ENCODE measurements at places on chromosomes 7 and 10.

- DNase-seq = no peak
These were observed 332.6 kb upstream of the GHITM start for GRCh38 chr10:83806717-83807116.

- DNase-seq = peak; percentile 35
These were observed at the start of gene PTPRZ1 for GRCh38 chr7:121872831-121873288. Gene PTPRZ1, plus strand, starts transcription at chr7:121873161. Its CDS starts 339 bp downstream, at chr7:121873500.

- DNase-seq = no peak
These were observed 153.2 kb downstream of the NRBF2 start for GRCh38 chr10:63286340-63286739.

- DNase-seq = no peak
These were observed 50.3 kb upstream of the ATP6V0A4 start for GRCh38 chr7:138848056-138848980.

GRCh38 chr10:86023931-86024280, 342.7 kb downstream of the GRID1 start:
- DNase-seq = no peak

- peak; percentile 61 for DNase-seq
These were observed at the start of gene ADARB2 for GRCh38 chr10:1737222-1738061. Gene ADARB2, minus strand, starts transcription at chr10:1737525.

DNA sequence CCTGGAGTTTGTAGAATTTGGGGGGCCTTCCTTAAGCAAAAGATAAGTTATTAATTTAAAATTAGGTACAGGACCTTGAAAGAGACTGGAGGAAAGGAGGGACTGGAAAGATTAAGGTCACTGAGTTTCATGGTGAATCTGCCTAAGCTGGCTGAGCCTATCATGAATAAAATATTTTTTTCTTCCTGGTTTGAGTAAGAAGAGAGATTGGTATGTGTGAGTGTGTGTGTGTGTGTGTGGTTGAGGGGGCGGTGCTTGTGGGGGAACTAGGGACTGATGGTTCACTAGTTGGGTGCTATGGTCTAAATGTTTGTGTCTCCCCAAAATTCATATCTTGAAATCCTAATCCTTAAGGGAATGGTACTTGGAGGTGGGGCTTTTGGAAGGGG, 142.5 kb upstream of the PRKCQ start:
- DNase-seq = no peak

GRCh38 chr10:86964847-86965190, 3.5 kb upstream of the ADIRF start:
- no peak for DNase-seq

DNA sequence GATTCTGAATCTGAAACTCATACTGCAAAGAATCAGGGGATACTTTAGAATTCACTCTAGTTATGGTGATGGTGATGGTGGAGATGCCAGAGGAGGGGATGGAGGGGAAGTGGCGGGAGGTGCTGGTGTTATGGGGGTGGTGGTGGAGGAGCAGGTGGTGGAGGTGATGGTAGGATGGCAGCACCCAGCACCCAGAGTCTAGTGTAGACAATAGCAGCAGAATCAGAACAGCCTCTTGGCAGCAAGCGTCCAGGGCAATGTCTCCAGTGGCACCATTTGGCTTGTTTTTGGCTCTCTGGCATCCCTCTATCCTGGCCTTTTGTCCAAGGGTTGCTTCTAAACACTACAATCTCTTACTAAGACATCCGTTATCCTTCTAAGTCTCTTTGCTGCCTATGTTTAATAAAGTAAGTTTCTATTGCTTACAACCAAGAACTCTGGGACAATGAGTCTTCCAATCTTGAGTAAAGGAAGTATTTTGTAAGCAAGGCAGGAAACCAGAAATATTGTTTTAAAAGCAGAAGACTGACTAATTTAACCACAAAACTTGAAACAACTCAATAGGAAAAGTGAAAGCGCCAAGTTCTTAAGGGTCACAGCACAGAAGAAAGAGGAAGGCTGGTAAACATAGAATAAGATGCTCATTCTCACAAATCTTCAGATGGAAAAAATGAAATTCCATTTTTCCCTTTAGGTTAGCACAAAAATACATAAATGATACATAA, 42.4 kb upstream of the GDF10 start:
- peak; percentile 92 for DNase-seq

- DNase-seq = no peak
These were observed 539.7 kb upstream of the KCND2 start for GRCh38 chr7:119733127-119733879.

DNA sequence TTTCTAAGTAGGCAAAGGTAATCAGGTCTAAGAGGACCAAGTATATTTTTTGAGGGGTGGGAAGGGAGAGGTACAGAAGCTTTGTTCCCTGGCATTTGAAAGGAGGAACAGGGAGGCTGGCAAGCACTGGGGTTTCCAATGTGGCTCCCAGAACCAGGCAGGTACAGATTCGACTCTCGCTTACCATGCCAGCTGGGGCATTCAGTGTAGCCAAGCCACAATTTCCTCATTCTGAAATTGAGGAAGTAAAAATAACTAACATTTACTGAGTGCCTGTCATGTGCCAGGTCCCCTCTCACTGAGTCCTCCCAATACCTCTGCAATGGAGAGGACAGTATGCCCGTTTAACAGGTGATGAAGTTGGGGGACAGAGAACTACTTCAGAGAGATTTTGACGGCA, 45.9 kb upstream of the BET1 start:
- peak; percentile 79 for DNase-seq

DNA sequence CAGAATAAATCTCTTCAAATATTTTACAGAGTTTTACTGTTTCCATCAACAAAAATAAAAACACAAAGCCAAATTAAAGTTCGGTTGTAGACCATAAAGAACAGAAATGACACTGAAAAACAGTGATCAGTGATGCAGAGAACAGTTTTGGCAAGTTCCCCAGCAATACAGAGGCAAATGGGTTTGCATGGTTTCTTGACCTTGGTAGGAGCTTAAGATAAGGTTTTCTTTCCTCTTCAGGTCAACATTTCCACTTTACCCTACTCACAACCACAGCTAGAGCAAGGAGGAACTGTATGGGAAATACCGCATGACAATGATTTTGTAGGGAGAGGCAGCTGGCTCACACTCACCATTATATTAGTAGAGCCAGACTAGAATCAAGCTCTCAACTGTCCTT, 199.5 kb downstream of the SH2D4B start:
- DNase-seq = no peak

DNA sequence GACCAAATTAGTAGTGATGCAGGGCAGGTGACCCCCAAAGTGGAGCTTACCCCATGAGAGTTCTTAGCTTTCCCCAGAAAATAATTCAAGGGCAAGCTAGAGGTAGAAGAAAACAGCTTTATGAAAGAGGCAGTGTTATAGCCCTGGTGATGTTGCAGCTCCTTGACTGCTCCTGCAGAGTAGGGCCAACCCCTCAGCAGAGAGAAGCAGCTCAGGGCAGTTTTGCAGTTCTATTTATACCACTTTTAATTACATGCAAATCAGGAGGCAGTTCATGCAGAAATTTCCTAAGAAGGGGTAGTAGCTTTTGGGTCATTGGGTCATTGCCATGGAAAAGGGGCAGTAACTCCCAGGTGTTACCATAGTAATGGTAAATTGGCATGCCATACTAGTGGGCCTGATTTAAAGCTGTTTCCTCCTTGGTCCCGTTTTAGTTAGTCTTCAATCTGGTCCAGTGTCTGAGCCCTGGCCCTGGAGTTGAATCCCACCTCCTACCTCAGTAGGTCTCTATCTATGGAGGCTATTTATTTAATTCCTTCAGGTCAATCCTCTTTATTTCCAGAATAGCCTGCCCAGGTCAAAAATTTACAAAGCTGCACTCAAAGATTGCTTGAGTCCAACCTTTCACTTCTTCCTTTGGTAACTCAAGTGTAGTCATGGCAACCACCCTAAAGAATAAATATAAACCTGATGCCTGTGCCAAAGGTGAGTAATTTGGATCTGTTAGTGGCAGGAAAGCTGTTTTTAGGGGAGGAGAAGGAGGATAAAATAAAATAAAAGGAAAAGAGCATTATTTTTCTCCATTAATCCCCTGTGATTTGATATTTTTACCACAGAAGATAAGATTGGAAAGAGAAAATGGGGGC, 29.5 kb downstream of the PLXDC2 start:
- DNase-seq = peak; percentile 18

DNA sequence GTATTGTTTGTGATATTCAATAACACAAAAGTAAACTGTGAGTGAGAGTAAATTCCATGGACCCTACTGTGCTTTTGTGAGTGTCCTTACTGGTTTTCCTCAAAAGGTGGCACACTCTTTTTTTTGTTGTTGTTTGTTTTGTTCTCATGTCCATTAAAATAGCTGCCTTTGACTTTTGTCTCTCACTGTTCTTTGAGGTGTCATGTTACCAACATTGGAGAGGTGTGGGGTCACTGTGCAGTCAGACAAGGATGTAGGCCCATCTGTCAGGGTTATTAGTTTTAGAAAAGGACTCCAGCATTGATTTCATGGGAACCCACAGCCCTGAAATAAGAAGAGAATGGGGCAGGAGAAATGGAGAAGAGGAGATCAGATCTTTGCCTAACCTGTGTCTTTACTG, 383.1 kb downstream of the SORCS3 start:
- no peak for DNase-seq

DNA sequence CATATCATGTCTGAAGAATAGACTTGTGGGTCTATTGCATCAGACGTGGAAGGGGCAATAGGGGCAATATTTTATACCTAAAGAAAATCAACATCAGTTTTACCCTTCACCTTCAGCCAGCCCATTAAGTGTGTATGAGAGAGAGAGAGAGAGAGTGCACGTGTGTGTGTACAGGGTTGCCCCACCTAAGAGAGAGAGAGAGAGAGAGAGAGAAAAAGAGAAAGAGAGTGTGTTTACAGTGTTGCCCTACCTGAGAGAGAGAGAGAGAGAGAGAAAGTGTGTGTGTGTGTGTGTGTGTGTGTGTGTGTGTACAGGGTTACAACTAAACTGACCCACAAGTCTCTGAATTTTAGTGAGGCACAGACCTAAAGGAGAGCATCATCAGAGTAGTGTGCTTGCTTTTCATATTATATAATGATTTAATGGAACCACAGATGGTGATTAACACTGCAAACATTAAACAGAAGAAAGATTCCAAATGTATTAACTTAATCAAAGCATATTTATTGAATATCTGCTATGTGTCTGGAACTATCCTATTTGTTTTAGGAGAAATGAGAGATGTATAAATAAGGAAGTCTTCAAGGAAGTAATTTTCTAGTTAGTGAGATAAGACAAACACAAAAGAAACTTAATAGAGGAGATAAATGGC, 66.8 kb downstream of the CD36 start:
- no peak for DNase-seq

- peak; percentile 72 for DNase-seq
These were observed 40.5 kb upstream of the SLF2 start for GRCh38 chr10:100872034-100872791.

DNA sequence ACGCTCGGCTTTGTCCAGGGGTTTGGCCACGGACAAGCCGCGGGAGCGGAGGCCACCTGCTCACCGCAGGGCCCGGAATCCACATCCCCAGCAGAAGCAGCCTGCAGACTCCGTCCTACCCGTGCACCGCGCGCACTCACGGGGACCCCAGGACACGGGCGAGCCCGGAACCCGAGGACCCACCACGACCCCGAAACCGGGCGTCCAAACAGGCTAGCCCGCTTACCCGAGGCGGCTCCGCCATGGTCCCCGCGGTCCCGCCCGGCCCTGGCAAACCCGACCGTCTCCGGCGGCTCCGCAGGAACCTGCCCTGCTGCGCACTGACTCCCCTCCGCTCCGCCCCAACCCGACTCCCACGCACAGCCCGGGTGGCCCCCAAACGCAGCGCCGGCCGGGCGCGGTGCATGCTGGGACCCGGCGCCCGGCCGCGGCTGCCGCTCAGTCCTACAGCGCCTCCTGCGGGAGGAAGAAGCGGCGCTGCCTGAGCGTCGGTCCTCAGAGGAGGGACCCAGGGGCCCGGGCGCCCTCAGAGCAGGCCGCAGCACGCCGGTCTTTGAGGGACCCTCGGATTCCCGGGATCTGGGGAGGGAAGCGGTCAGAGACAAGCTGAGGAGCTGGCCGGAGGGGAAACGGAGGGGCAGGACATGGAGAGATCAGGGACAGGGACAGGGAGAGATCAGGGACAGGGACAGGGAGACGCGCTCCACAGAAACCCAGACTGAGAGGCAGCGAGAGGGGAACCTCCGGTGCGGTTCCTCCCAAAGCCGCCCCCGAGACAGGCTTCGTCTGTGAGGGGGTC, at the start of gene ZNF786:
Gene ZNF786, minus strand, starts transcription at position 322 of the 799 bp plus-strand sequence. Its CDS starts 78 bp downstream, at position 244.
- peak; percentile 97 for DNase-seq

- DNase-seq = peak; percentile 4
These were observed 80.2 kb upstream of the TMEM229A start for GRCh38 chr7:124113045-124113444.

DNA sequence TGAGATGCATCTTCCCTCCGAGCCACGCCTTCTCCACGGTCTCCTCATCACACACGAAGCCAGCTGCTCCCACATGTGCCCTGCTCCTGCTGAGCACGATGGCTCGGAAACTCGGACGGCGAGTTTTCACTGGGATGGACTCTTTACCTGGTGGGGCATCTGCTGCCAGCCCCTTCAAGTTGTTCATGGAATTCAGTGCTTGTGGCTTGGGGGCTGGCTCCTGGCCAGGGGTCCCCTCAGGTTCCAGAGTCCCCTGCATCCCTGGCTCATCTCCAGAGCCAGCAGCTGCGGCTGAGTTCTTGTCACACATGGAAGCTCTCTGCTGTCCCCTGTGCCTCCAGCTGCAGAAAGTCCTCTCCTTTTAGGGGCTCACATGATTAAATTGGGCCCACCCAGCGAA, 654.0 kb downstream of the SDK1 start:
- DNase-seq = no peak
